ENCODE measurements at places on chromosomes 7 and 10. TPM values are rescaled to one million over a fixed set of nuclear protein-coding genes. Genes with fewer than 3 reads are reported as not detected.

Gene CPN1
- not detected for total RNA-seq

Gene GIMAP7
- not detected for total RNA-seq

Gene ANKRD30A
- total RNA-seq, result not detected

Gene KIAA1549
- total RNA-seq, result 0.42 TPM

- DNase-seq, result no peak
These were observed 169.2 kb downstream of the SND1 start for GRCh38 chr7:127821146-127821545.

DNA sequence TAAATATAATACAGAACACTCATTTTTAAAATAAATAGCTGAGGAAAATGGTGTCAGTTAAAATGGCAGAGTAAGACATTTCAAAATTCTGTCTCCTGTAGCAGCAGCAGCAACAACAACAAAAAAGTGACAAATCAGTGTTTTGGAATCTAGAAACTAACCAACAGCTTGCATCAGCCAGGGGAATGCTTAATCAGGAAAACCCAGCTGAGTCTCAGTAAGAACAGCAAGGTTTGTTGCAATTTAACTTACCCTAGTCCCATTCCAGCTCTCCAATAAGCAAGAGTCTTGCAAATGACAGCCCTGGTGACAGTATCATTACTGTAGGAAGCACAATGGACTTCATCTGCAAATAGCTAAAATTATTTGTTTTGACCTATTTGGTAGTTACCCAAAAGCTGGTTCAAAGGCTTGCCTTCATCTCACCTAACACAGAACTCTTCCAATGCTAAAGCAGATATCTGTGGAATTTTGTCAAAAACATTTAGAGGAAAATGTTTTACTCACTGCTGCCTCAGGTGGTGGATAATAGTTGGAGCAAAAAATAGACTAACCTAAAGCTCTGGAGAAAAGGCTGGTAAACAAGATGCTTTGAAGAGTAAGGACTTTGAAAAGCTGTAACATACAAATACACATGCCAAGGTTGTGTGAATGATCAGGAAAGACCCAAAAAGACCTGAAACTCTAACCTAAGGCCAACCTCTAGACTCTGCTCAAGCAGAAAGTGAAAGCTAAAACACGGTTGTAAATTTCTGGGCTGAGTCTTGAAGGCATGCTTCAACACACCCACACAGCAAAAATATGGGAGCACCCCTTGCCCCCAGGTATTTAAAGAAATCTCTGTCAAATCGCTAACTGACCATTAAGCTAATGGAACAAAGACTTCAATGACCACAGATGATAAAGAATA lies 9.9 kb upstream of the ARHGAP22 start:
- DNase-seq, result no peak

GRCh38 chr7:122155566-122155965 lies 11.5 kb upstream of the AASS start:
- DNase-seq, result no peak

GRCh38 chr10:86367152-86367951 lies 757 bp upstream of the GRID1 start:
- DNase-seq, result no peak

DNA sequence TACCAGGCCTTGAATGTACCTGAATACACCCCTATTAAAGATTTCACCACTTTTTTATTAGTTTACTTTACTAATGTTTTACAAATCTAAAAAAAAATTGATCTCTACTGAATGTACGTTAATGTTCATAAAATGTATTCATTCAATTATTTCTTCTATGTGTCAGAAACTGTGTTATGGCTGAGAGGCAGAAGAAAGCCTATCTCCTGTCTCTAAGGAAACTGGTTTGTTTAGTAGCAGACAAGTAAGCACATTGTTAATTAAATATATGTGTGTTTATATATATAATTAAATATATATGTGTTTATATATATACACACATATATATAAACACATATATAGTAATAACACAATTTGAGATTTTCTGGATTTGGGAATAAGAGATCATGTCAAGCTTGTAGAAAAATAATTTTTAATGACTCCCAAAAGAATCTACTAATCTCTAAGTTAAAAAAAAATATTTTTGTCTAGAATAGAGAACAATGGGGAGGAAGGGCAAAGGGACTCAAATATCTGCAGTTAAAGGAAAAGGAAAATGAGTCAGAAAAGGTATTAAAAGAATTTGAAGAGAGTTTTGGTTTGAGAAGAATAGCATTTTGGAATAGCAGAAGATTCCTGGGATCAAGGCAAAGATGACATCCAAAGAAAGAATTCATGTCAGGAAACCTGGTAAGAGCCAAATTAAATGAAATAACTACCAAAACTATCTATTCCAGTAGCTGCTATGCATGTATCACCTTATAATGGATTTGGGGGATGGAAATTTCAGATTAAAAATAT lies 92.1 kb downstream of the CH25H start:
- DNase-seq, result no peak

- DNase-seq, result no peak
These were observed 113.1 kb downstream of the CPED1 start for GRCh38 chr7:121101621-121102020.

DNA sequence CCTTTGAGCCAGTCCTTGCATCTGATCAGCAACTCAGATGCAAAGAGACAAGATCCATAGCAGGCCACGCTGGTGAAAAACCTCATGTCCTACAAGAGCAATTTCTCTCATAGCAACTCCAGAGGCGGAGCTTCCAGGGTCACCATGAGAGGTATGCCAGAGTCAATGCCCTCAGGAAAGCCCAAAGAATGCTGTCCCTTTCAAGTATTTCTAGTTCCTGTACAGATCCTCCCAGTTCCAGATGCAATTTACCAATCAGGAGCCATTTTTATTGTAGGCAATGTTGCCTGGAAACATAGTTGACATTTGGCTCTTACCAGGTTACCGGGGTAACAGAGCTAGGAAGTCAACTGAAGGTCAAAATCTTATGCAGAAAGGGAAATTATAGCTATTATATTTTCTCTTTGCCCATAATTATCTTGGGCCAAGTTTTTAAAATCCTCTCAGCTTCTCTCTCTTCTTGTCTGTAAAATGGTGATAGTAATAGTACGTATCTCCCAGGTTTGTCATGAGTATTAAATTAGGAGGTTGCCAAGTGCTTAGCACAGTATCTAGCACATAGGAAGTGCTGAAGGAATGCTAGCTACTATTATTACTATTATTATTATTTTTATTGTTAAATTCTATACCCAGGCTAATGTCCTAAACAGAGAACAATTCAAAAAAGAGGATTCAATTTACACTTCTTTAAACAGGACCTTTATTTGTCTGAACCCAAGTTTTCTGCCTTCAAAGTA lies 46.3 kb upstream of the TM9SF3 start:
- DNase-seq, result no peak

DNA sequence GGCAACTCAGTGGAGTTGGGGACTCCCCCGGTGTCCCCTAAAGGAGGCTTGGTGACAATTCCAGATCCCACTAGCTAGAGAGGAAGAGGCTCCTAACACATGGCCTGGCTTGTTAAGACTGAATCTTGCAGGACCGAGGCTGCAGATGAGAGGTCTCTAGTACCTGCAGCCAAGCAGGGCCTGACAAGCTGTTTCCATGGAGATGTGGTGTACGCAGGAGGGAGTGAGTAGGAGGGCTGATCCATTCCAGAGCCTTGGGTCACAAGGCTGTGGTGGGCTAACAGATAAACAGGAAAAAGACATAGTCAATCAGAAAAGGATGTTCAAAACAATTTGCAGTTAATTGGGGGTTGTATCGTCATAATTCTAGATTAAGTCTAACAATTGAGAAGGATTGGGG lies 77.3 kb upstream of the MKLN1 start:
- DNase-seq, result no peak

DNA sequence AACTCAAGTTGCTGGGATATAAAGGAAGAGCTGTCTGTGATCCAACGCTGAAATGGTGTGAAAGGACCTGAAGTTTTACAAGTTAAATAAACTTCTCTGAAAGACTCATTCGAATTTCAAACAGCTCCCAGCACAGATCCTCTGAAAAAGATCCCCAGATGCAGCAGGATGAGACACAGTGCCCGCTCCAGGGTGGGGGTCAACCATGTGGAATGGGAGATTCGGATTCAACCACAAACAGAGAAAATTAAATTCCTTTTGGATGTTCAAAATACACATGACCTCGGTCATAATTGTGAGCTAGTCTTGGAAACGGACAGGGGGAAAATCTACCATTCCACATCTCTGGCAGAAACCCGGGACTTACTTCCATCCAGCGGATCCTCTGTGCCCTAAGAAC lies 119.6 kb downstream of the PRKAG2 start:
- DNase-seq, result no peak

- no peak for DNase-seq
These were observed 1301.5 kb upstream of the SORCS1 start for GRCh38 chr10:108465871-108466641.

- DNase-seq, result no peak
These were observed 44.9 kb upstream of the KCNMA1 start for GRCh38 chr10:77682393-77683087.

Data from activated B cell treated with CpG ODN at 0.5 μM for 24 hours (primary cell).